ENCODE measurements at places on chromosomes 4 and X.

DNA sequence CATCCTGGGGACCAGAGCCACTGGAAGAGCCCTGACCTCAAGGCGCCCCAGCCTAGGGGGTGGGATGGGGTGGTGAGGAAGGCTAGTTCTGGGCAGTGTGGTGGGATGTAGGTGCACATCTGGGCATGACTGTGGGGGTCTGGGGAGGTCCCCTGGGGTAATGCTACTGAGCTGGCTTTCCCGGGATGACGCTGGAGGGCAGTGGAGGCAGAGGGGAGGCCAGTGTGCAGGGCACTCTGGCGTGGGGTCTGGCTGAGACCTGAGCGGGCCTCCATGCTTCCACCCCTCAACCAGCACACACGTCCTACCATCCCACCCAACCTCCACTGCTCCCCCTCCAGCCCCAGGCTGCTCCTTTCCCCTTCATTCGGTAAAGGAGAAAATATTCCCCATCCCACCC is 4.8 kb upstream of the SH3BP2 start:
- DNase-seq = no peak

DNA sequence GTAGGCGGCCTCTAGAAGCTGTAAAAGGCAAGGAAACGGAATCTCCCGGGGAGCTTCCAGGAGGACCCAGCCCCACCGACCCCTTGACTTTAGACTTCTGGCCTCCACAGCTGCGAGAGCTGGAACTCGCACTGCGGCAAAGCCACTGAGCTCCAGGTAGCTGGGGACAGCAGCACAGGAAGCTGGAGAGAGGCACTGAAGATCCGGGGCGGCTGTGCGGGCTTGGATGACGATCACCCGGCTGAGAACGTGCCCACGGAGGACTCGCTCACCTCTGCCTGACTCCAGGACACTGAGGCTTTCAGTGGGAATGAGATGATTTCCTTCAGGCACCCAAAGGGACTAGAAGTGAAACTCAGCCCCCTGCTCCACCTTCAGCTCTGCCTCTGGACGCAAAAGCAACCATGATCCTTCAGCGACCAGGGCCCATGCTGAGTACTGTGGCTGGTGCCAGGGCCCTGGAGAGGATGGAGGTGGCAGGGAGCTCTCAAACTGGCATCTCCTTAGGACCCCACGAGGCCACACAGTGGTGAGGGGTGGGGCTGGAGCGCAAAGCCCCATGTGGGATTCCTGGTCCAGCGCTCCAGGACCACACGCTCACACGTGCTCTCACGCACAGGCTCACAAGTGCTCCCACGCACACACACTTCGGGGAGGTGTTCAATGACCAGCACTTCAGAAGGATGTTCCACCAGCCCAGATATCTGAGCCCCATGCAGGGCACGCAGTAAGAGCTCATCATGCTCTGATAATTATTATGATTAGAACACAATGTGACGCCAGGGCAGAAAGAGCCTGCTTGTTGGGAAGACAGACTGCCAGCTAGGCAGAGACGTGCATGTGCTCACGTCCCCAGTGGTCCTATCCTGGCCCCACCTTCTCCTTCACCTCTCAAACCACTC is 47.2 kb downstream of the ADRA2C start:
- no peak for DNase-seq

DNA sequence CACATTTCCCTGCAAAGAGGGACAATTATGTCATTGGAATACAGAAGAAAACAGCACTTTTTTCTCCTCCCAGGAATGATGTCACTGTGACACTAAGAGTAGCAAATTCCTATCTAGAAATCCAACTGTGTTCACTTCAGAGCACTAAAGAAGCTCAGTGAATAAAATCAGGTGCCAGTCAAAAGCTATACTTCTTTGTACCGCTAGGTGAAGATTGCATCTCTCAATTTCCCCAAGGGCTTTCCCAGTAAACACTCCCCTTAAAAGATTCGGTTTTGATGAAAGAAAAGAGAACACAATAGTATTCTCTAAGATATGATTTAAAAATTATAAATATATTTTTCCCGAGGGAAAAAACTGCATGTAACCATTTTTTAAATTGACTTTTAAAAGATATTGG is 104.7 kb upstream of the MID1 start:
- no peak for DNase-seq

DNA sequence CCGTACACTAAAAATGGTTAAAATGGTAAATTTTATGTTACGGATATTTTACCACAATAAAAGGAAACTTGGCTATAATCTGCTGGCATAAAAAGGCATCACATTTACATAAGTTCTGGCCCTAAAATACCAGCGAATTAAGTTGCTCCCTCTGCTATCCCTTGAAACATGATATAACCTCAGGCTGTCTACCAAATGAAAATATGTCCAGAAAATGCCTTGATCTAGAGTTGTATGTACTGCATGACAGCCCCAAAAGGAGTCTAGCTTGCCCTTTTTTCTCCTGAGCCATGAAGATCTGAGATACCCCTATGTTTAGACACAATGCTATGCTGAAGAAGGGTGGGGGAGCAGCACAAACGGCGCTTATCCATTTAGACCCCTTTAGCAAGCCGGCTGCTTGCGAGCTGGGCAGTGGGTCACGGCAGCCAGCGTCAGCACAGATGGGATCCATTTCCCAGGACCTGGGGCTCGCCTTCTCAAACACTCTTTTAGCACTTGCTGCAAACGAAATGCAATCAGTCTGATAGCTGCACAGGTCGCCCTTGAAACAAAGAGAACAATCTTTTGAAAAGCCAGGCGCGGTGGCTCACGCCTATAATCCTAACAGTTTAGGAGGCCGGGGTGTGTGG is 77.0 kb downstream of the AFAP1 start:
- DNase-seq = no peak

DNA sequence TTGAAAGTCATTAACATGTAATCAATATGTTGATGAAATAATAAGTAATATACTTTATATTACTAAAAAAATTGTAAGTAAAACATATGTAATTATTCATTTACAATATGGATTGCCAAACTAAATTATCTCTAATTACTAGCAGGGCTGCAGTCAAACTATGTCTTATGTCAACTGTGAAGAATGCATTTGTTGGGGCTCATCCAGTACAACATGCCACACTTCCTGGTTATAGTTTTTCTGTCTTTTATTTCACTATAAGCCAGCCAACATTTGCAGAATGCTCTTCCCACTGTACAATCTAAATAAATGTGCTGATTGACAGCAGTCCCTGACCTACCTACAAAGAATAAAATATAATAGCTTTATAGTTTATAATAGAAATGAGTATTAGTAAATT is 975.4 kb upstream of the NDST4 start:
- no peak for DNase-seq

GRCh38 chrX:131881194-131881593 is 141.9 kb upstream of the STK26 start:
- no peak for DNase-seq

DNA sequence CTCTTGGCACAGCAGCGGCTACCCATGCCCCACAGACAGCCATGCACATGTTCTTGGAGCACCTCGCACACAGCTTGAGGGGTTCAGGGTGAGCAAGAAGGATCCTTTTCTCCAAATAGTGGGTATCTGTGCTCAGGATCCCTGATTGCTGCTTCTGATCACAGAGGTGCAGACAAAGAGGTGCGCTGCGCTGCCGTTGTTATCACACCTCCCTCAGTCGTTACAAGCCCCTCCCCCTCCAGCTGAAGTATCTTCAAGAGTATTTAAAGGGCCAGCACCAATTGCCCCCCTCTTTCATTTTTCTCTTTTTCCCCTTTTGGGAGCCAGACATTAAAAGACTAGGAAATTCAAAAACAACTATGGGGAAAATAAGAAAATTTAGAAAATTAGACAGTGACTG is 44.3 kb downstream of the NELFA start:
- DNase-seq = no peak

DNA sequence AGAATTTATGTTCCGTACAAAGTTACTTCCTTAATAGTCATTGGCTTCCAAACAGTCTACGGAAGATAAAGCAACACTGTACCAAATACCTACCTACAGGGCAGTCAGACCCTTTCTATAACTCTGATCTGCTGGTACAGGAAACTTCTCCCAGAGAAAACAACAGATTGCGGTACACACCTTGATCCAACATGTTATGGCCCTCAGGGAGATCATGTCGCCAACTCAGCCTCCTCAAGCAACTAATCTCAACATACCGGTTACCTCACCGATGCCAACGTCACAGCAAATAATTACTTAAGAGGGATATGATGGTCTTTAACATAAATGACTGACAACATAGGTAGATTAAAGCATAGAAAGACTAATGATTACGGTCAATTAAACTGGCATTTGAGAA is 70.4 kb downstream of the RFC1 start:
- DNase-seq = no peak

- DNase-seq = no peak
These were observed 20.2 kb downstream of the EPGN start for GRCh38 chr4:74328501-74328900.

- DNase-seq = no peak
These were observed 42.2 kb upstream of the PUDP start for GRCh38 chrX:7190157-7190556.

DNA sequence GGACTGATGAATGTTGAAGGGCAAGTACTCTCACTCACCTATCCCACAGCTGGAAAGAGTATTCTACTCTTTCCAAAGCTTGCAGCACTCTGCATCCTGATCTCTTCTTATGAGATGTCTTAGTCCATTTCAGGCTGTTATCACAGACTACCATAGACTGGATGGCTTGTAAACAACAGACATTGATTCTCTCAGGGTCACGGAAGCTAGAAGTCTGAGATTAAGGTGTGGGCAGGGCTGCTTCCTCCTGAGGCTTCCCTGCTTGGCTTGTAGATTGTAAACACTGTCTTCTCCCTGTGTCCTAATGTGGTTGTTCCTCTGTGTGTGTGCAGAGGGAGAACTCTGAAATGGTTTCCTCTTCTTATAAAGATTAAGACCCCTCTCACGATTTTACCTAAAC is 131.2 kb downstream of the MXRA5 start:
- no peak for DNase-seq

GRCh38 chr4:98510757-98511517 is 147.5 kb downstream of the TSPAN5 start:
- DNase-seq = no peak

- DNase-seq = no peak
These were observed 243.8 kb downstream of the PALLD start for GRCh38 chr4:168740691-168741090.

GRCh38 chr4:157271166-157271869 is 50.8 kb downstream of the GRIA2 start:
- no peak for DNase-seq

- no peak for DNase-seq
These were observed 128.0 kb downstream of the ANAPC4 start for GRCh38 chr4:25504932-25505636.

- no peak for DNase-seq
These were observed at the start of gene CXCL13 for GRCh38 chr4:77605210-77605902. Gene CXCL13, plus strand, starts transcription at chr4:77605820. Its CDS starts 46 bp downstream, at chr4:77605866.

GRCh38 chr4:138702190-138702824 is 313.3 kb upstream of the NOCT start:
- DNase-seq = no peak
